Naive thymus-derived CD8-positive, alpha-beta T cell (primary cell): ENCODE measurements at places on chromosomes 3 and 15. TPM values are rescaled to one million over a fixed set of nuclear protein-coding genes. Genes with fewer than 3 reads are reported as not detected.

DNA sequence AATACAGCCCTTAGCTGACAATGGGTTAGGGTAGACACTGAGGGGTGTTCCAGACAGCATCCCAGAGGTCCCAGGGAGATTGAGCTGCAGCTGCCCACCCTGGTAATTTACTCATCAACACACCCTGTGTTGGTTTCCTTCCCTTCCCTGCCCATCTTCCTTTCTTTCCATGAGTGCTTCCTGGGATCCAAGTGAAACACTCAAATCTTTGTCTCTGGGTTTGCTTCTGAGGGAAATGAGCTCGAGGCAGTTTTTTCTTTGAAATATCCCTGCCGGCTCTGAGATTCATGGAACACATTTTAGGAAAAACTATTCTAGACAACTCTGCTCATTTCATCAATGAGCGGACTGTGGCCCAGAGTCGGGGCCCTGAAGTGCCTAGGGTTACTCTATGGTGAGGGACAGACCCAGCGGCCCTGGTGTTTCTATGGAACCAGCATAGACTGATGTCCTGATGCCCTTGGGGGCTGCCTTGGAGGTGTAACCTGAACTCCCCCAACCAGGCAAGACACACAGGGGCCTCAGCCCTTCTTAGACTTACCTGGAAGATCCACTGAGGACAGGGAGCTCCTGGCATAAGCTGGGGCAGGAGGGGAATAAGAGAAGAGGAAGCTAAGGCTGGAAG lies 14.9 kb upstream of the CSRNP1 start:
- peaks cover 2% of the 10 kb centered on the region for H3K4me1 ChIP-seq
- no peaks in the 10 kb centered on the region for H3K27me3 ChIP-seq
- DNase-seq: no peak
- no peak overlapping the region for H3K27ac ChIP-seq
- no peak overlapping the region for H3K4me3 ChIP-seq
- no peaks in the 10 kb centered on the region for H3K36me3 ChIP-seq

DNA sequence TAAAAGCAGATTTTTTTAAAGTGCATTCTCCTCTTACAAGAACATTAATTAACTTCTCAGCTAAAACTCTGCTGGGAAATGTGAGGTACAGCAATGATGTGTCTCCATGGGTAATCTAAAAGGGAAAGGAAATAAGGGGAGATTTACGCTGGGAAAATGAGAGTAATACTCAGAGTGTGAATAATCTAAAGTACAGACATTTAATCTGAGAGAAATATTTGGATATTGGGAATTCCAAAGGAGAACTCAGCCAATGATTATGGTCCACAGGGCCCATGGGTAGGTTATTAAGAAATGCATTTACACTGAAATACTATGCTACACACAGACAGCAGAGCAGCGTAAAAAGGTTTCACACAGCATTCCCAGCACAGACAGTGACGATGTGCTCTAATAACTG lies 229.9 kb downstream of the MAGI1 start:
- no peak for DNase-seq
- H3K27ac ChIP-seq: no peak overlapping the region
- no peak overlapping the region for H3K4me3 ChIP-seq
- no peaks in the 10 kb centered on the region for H3K4me1 ChIP-seq

DNA sequence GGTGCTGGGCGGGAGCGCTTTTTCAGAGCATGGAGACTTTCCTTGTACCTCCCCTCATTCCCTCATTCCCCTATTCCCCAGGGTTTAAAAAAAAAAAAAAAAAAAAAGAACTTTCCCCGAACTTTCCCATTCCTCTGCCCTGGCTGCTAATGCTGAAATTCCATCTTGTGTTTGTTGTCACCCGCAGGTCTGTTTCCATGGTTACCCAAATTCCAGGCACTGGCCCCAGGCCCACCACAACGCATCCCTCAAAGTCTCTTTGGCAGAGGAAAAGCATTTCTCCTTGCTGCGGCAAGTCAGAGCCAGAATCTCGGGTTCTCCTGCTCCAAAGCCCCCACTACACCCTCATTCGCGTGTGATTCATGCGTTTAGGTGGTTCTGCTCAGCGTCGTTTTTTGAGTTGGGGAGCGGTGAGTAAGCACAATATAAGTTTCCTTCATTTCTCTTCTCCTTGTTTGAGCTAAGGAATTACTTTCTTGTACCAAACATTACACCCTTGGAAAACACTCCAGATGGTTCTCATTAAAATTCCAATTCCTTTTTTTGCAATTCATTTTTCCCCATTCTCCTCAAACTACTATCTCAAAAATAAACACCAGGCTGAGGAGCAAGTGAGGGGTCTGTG lies 21.6 kb downstream of the ANAPC13 start:
- DNase-seq: no peak
- no peak overlapping the region for H3K4me3 ChIP-seq
- peaks cover 12% of the 10 kb centered on the region for H3K27me3 ChIP-seq
- no peaks in the 10 kb centered on the region for H3K4me1 ChIP-seq
- no peaks in the 10 kb centered on the region for H3K36me3 ChIP-seq

- H3K36me3 ChIP-seq: no peaks in the 10 kb centered on the region
- no peak overlapping the region for H3K27ac ChIP-seq
- H3K4me3 ChIP-seq: no peak overlapping the region
- no peaks in the 10 kb centered on the region for H3K4me1 ChIP-seq
- peaks cover 21% of the 10 kb centered on the region for H3K27me3 ChIP-seq
These were observed 15.2 kb upstream of the PIK3R4 start for GRCh38 chr3:130761730-130762311.

DNA sequence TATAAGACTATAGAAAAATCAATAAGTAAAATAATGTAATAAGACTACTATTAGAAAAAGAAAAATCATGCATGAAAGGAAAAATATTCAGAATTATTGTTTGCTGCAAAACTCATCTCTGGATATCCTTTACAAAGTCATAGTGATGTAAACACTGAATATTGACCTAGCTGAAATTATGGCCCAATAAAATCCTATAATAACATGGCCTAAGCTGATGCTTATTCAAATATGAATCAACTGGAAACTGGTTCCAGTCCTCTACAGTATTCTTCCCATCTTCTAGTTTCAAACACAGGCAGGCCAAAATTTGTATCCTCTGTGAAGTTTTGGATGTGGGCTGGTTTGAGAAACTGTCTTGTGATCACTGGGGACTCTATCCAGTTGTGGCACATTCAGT lies 134.5 kb downstream of the CNTN3 start:
- no peak overlapping the region for H3K4me3 ChIP-seq
- no peaks in the 10 kb centered on the region for H3K36me3 ChIP-seq
- no peak overlapping the region for H3K27ac ChIP-seq
- no peaks in the 10 kb centered on the region for H3K4me1 ChIP-seq

GRCh38 chr3:133162265-133162664 lies 124.1 kb downstream of the TMEM108 start:
- H3K4me3 ChIP-seq: no peak overlapping the region
- DNase-seq: no peak
- no peaks in the 10 kb centered on the region for H3K4me1 ChIP-seq
- no peaks in the 10 kb centered on the region for H3K36me3 ChIP-seq
- H3K27ac ChIP-seq: no peak overlapping the region

DNA sequence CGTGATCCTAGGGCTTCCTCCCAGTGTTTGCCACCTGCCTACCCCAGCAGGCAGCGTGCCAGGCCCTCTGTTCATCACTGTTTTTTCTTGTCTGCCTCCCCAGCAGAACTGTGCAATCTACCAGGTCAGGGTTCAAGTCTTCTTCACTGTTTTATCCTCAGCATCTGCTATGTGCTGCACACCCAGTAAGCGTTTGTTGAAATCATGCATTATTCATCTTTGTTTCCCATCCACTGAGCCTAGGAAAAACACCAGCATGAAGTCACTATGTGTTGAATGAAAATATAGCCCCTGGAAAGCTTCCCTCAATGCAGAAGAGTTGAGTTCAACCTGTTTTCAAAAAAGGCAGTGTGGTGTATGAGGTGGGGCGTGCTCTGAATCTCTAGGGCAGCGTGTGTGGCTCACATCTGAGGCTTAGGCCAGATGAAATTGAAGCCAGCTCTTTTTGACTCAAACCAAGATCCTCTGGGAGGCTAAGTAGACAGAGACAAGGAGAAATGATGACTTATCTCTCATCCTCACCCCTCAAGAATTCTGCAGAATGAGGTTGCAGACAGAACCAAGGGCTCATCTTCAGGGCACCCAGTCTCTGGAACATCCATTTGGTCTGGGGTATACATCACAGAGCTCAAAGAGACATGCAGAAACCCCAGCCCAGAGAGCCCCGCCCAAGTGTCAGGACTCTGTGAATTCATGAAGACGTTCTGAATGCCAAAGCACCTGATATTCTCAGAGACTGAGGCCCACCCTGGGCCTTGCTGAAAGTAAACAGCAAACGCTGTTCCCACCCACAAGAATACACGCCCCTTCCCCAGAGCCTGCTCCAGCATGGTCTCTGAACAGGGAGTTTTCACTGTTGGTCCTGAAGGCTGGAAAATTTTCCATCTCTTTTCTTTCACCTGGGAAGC lies 5.7 kb upstream of the CAV3 start:
- H3K27me3 ChIP-seq: peaks cover 4% of the 10 kb centered on the region
- no peaks in the 10 kb centered on the region for H3K4me1 ChIP-seq
- H3K4me3 ChIP-seq: no peak overlapping the region
- no peaks in the 10 kb centered on the region for H3K36me3 ChIP-seq
- DNase-seq: no peak
- no peak overlapping the region for H3K27ac ChIP-seq

- H3K4me3 ChIP-seq: no peak overlapping the region
- no peak overlapping the region for H3K27ac ChIP-seq
- no peaks in the 10 kb centered on the region for H3K27me3 ChIP-seq
- DNase-seq: no peak
- H3K36me3 ChIP-seq: peaks cover 63% of the 10 kb centered on the region
- H3K4me1 ChIP-seq: peaks cover 5% of the 10 kb centered on the region
These were observed 17.5 kb downstream of the POPDC2 start for GRCh38 chr3:119642746-119643473.

GRCh38 chr3:39443530-39443929 lies 23.9 kb upstream of the MOBP start:
- no peak overlapping the region for H3K27ac ChIP-seq
- DNase-seq: no peak
- H3K4me3 ChIP-seq: no peak overlapping the region
- H3K27me3 ChIP-seq: no peaks in the 10 kb centered on the region
- peaks cover 5% of the 10 kb centered on the region for H3K4me1 ChIP-seq

GRCh38 chr3:106930086-106930485 lies 447.2 kb upstream of the CCDC54 start:
- no peaks in the 10 kb centered on the region for H3K36me3 ChIP-seq
- no peak overlapping the region for H3K4me3 ChIP-seq
- DNase-seq: no peak
- H3K4me1 ChIP-seq: no peaks in the 10 kb centered on the region
- no peak overlapping the region for H3K27ac ChIP-seq
- no peaks in the 10 kb centered on the region for H3K27me3 ChIP-seq

DNA sequence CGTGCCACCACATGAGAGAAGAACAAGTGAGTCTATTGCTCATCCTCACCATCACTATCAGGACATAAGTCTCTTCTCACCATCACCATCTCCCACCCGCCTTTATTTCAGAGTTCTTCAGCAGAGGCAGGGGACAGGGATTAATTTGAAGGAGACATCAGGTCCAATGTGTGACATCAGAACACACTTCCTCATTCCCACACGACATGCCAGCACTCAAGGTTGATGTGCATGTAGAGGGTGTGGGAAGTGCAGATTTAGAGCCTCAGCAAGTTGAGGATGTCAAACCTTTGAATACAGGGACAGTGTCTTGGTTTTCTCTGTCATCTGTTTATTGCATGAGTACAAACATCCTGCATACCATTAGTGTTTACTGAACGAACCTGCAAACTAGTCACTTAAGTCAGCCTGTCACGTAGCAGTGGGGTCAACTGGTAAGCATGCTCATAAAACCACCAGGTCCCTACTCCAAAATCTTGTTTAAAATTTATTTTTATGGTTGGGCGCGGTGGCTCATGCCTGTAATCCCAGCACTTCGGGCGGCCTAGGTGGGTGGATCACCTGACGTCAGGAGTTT lies 104.4 kb downstream of the MYLK start:
- no peak overlapping the region for H3K4me3 ChIP-seq
- H3K36me3 ChIP-seq: no peaks in the 10 kb centered on the region
- no peak overlapping the region for H3K27ac ChIP-seq
- H3K4me1 ChIP-seq: no peaks in the 10 kb centered on the region
- peaks cover 9% of the 10 kb centered on the region for H3K27me3 ChIP-seq
- DNase-seq: no peak

GRCh38 chr15:81309647-81310450 lies 14.1 kb downstream of the STARD5 start:
- no peaks in the 10 kb centered on the region for H3K27me3 ChIP-seq
- DNase-seq: no peak
- peak overlapping the region; percentile 45 for H3K4me3 ChIP-seq
- peak overlapping the region; percentile 87 for H3K27ac ChIP-seq
- peaks cover 86% of the 10 kb centered on the region for H3K4me1 ChIP-seq
- peaks cover 12% of the 10 kb centered on the region for H3K36me3 ChIP-seq

DNA sequence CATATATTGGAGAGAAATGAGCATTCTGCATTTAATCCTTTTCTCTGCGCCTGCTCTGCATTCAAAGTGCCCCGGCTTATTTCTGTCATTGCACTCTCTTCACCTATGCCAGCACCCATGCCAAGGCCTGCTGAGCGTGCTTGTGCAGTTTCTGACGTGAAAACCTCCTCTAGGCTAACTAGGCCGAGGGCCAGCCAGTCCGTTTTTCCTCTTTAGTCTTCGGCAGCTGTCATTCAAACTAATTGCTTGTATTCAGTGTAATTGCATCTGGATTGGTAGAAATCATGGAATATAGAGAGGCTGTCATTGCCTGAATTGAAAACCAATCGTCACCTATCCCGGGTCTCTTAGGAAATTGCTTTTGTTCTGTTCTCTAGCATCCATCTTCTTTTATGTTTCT lies 94.0 kb downstream of the ARPP21 start:
- no peak overlapping the region for H3K27ac ChIP-seq
- H3K27me3 ChIP-seq: no peaks in the 10 kb centered on the region
- no peaks in the 10 kb centered on the region for H3K36me3 ChIP-seq
- H3K4me3 ChIP-seq: no peak overlapping the region

DNA sequence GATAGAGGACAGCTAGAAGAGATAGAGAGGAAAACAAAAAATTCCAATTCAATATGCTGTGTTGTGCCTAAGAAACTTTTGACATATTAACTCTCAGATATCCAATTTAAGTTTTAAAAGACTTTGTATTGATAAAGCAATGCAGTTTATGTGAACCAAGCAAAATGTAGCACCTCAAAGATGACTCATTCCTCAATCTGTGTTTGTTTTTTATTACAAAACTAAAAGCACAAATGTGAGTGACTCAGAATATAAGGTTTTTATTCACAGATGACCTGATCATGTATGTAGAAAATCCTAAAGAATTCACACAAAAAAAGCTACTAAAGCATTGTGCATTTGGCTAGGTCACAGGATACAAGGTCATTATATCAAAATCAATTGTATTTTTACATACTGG lies 11.1 kb downstream of the HCLS1 start:
- no peak overlapping the region for H3K27ac ChIP-seq
- peaks cover 62% of the 10 kb centered on the region for H3K4me1 ChIP-seq
- no peak for DNase-seq
- no peak overlapping the region for H3K4me3 ChIP-seq
- no peaks in the 10 kb centered on the region for H3K27me3 ChIP-seq
- H3K36me3 ChIP-seq: peaks cover 11% of the 10 kb centered on the region

- no peak for DNase-seq
- H3K4me1 ChIP-seq: no peaks in the 10 kb centered on the region
- no peak overlapping the region for H3K27ac ChIP-seq
- no peak overlapping the region for H3K4me3 ChIP-seq
- H3K36me3 ChIP-seq: no peaks in the 10 kb centered on the region
These were observed 25.9 kb downstream of the GALNT15 start for GRCh38 chr3:16200411-16200810.

The GOLGA6B gene
- total RNA-seq: not detected

The FGF7 gene
- 0.25 TPM for total RNA-seq

The KCNMB2 gene
- not detected for total RNA-seq

The MAPKAPK3 gene
- 27.5 TPM for total RNA-seq

The WNT7A gene
- total RNA-seq: 9.6 TPM

The PLA2G4D gene
- not detected for total RNA-seq

The CLDN16 gene
- not detected for total RNA-seq

The P3H2 gene
- total RNA-seq: not detected

The ZNF662 gene
- total RNA-seq: 17.6 TPM

The PXK gene
- 24.1 TPM for total RNA-seq
